ENCODE measurements at places on chromosomes 5 and 9. TPM values are rescaled to one million over a fixed set of nuclear protein-coding genes. Genes with fewer than 3 reads are reported as not detected.

Gene FOXD4
- 0.54 TPM for total RNA-seq

Gene GPR150
- total RNA-seq = 0.37 TPM

- DNase-seq = peak; percentile 38
Measured at GRCh38 chr5:141465351-141465750, 10.4 kb upstream of the PCDHGC3 start.

GRCh38 chr5:8184455-8185063 lies 315.6 kb downstream of the MTRR start:
- no peak for DNase-seq

DNA sequence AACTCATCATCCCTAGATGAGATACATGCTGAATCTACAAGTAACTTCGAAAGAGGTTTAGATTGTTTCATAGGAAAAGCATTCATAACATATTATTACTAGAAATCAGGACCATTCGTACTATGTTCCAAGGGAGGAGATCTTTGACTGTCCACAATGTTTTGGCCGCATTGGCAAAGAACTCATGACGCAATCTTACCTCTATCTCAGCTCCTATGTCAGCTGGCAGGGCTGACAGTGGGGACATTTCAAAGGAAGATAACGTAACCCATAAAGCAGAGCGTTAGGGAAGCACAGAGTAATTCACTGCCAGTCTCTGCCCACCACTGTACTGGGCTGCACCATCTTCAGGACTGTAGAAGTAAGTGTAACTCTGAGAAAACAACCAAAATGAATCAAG lies 69.7 kb downstream of the EFNA5 start:
- DNase-seq = no peak

DNA sequence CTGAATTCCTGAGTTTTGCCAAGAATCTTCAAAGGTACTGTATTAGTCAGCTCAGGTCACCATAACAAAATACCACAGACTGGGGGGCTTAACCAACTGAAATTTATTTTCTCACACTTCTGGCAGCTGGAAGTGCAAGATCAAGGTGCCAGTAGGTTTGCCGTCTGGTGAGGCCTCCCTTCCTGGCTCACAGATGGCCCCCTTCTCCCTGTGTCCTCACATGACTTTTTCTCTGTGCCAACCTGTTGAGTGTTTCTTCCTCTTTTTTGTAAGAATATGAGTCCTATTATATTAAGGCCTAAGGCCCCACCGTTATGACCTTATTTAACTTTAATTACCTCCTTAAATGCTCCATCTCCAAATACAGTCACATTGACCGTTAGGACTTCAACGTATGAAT lies 156.1 kb upstream of the KIF2A start:
- DNase-seq = no peak

DNA sequence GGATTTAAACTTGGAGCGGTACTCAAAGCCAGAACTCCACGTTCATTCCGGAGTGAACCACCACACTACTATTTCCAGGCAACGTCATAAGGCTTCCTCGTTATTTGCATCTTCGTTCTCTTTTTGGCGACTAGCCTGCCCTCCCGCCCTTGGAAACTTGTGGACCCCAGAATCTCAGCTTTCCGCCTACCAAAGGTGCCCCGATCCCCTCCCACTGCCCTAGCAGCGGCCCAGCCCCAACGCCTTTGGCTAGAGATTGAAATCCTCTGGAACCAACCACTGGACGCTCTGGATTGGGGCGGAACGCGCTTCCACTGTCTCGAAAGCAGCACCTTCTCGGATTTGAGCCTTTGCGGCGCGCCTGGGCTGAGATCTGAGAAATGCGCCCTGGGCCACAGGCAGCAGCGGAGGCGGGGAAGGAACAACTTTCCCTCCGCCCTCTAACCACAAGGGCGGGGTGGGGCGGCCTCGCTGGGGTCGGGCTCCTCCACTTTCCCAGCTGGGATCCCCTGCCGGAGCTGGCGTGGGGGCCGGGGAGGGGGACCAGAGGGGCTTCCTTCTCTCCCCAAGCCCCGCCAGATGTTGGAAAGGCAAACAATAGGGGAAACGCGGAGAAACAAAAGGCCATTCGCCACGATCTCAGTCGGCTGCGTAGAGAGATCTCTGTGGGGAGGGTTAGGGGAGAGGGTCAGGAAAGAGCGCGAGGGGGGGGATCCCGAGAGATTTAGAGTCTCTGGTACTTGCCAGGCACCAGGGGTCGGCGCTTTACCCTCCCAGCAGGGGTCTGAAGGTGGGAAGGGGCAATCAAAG lies 1.3 kb downstream of the MOB3B start:
- no peak for DNase-seq

GRCh38 chr5:95713960-95714710 lies 17.0 kb upstream of the RHOBTB3 start:
- DNase-seq = no peak

GRCh38 chr5:144205141-144205551 lies 34.5 kb downstream of the KCTD16 start:
- DNase-seq = peak; percentile 51

DNA sequence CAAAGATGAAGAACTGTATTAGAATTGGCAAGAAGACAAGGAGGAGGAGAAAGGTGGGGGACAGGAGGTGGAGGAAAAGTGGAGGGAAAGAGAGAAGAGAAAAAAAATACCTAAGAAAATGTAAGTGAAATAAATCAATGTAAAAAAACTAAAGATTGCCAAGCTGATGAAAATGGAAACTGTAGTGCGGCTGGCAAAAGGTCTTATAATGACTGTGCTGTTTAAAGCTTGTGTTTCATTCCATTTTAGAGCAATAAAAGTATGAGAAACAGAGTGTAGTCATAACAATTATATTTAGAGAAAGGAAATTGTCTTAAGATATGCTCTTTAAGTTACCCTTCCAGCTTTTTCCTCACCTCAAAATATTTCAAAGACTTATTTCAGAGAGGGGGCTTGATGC lies 670.5 kb upstream of the SEMA6A start:
- no peak for DNase-seq

- no peak for DNase-seq
Measured at GRCh38 chr9:120916991-120917880, 9.4 kb downstream of the TRAF1 start.

DNA sequence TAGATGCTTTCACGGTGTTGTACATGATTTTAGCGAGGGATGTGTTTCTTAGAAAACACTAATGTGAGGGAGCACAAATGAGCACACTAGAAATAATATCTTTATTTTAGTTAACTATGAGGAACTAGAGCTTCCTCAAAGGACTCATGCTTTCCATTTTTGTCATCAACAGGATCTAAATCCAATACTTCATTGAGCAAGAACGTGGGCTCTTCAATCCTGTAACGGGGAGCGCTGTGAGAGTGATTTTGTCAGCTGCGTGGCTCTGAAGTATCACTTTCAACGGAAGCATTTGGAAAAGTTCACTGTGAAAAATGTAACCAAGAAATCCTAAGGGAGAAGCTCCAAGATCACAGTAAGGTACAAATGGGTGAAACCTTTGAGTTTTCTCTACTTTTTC lies 93.2 kb downstream of the LIX1 start:
- DNase-seq = no peak

DNA sequence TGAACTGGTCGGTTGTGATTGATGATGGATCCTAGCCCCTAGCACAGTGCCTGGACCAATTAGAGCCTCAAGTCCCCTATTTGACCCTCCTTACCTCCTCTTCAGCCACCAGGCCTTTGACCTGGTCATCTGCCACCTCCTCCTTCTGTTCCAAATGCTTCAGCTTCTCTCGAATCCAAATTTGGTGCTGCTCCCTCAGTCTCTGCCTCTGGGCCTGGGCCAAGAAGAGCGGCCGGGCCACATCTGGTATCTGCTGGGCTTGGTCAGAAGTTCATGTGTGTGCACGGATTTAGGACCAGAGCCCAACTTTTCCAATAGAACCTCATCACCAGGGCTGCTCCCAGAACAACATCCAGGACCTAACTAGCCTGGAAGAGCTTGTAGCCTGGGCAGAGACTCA lies 6.5 kb downstream of the SLC35A4 start:
- no peak for DNase-seq

Measured in HFFc6 (cell line).